ENCODE measurements at places on chromosomes 16 and 17.

DNA sequence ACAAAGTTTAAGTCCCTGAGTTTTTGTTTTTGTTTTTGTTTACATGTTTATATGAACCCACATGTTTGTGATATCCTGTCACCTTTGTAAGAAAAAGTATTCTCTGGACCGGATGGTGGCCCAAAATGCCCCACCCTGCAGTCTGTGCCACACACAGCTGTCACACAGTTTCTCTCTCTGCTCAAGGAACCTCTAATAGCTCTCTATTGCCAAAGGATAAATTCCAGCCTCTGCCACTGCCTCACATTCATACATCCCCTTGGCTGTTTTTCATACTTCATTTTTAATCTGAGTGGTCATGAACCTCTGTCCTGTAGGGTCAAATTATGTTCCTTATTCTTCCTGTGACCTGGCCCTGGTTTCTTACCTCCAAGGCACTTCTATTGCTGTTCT, 520.3 kb upstream of the CDH5 start:
- no peak for DNase-seq

DNA sequence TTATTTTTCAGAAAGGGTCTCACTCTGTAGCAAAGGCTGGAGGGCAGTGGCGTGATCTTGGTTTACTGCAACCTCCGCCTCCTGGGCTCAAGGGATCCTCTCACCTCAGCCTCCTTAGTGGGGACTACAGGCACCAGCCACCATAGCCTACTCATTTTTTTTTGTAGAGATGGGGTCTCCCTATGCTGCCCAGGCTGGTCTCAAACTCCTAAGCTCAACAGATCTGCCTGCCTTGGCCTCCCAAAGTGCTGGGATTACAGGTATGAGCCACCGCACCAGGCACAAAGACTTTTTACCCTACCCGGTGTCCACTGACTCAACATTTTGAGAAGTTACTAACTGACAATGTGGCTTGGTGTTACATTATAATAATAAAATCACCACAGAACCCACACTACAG, 7.2 kb downstream of the GRB2 start:
- DNase-seq = no peak

DNA sequence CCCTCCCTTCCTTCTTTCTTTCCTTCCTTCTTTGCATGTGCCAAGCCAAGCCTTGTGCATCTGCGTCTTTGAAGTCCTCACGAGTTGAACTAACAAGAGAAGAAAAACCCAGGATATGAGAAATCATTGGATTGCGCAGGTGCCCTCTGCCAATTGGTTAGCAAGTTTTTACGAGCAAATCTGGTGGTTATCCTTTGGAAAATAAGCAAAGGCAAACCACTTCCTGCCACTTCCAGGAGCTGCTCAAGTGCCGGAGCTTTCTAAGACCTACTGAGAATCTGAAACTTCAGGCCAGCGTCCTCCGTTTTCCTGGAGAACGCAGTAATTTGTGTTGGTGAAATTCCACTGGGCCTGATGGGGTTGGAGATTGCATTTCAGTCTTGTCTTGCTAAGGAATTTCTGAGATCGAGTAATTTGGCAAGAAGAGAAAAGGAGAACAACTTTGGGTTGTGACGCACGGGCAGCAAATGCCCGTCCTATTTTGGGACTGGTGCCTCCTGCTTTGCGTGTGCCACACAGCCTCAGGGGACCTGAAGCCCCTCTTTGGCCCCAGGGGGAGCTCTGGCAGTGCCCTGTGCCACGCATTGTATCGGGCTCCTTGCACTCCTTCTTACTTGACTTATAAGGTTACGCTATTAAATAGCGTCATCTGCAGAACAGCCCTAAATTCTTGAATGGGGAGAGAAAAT, 56.4 kb downstream of the CMIP start:
- DNase-seq = no peak

- no peak for DNase-seq
Observed at GRCh38 chr16:82900559-82900958, 273.8 kb downstream of the CDH13 start.

DNA sequence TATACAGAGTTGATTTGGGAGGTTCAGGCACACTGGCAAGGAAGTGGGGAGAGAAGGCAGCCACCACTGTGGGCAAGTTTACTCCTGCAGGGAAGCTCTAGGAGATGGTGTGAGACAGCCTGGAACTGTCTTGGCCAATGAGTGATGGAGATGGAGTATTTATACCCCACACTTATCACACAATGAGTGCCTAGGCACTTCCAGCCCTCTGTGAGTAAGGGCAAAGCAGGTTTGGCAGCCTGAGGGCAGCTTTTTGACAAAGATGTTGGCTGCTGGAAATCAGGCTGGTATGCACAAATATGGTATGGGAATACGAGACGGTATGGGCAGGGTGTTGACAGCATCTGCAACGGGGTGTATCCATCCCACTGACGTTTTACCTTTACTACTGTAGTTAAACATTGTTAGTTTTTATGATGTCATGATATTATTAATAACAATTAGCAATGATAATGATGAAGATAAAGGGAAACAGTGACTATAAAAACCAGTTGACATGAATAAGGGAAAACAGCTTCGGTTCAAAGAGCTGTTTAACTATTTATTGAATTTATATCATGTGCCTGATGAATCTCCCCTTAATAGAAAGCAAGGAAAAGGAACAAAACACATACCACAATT, 149.9 kb downstream of the CDK5R1 start:
- DNase-seq = no peak

GRCh38 chr17:16378636-16379282, 2.1 kb upstream of the UBB start:
- no peak for DNase-seq

DNA sequence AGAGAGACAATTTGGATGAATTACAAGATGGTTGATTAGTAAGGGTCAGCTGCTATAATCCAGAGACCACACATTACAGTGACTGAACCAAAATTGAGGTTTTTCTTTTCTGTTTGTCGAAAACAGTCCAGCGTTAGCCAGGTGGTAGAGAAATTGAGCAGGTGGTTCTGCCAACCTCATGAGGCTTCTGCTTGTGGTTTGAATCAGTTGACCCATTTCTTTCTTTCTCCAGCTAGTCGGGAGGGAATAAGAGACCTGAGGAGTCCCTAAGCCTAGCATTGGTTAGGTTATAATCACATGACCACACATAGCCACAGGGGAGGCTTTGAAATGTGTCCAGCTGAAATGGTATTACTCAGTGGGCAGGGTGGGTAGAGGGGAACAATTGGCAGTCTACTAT, 504.6 kb downstream of the HS3ST4 start:
- no peak for DNase-seq

Data from NCI-H526 treated with DMSO at 0.1 percent for 48 hours (cell line).